ENCODE measurements at places on chromosomes 4 and X. TPM values are rescaled to one million over a fixed set of nuclear protein-coding genes. Genes with fewer than 3 reads are reported as not detected.

DNA sequence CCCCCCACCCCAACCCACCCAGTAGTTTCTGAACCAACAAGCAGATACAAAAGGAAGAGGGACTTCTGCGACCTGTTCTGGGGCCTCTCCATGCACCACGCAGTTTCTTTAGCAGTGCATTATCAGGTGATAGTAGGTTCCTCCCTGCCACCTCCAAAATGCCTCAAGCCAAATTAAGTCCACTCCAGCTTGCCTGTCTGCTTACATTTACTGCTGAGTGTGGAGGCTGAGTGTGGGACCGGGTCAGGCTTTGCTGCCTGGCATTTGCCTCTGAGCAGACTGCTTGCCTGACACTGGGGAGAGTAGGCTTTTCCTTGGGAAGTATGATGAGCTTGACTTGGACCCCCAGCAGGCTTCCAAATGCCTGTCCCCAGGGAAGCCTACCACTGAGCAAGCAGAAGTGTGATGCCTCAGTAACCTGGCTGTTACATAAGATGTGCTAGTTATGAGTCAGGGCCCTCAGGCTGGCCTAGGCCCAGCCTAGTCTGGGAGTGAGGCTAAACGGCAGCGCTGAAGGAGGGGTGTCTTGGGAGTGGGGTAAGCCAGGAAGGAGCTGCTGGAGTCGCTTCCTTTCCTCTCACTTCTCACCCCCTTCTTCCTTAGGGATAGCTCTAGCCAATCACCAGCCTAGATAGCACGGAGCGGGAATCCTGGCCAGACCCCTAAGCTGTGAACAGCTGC lies 9.0 kb downstream of the TSC22D3 start:
- H3K27me3 ChIP-seq: no peaks in the 10 kb centered on the region
- no peaks in the 10 kb centered on the region for H3K36me3 ChIP-seq
- no peaks in the 10 kb centered on the region for H3K4me1 ChIP-seq
- no peak for DNase-seq
- H3K4me3 ChIP-seq: no peak overlapping the region
- H3K27ac ChIP-seq: no peak overlapping the region

GRCh38 chr4:183139972-183140570 lies 41.0 kb downstream of the WWC2 start:
- H3K4me3 ChIP-seq: no peak overlapping the region
- DNase-seq: no peak
- no peaks in the 10 kb centered on the region for H3K27me3 ChIP-seq
- H3K36me3 ChIP-seq: no peaks in the 10 kb centered on the region
- no peak overlapping the region for H3K27ac ChIP-seq

DNA sequence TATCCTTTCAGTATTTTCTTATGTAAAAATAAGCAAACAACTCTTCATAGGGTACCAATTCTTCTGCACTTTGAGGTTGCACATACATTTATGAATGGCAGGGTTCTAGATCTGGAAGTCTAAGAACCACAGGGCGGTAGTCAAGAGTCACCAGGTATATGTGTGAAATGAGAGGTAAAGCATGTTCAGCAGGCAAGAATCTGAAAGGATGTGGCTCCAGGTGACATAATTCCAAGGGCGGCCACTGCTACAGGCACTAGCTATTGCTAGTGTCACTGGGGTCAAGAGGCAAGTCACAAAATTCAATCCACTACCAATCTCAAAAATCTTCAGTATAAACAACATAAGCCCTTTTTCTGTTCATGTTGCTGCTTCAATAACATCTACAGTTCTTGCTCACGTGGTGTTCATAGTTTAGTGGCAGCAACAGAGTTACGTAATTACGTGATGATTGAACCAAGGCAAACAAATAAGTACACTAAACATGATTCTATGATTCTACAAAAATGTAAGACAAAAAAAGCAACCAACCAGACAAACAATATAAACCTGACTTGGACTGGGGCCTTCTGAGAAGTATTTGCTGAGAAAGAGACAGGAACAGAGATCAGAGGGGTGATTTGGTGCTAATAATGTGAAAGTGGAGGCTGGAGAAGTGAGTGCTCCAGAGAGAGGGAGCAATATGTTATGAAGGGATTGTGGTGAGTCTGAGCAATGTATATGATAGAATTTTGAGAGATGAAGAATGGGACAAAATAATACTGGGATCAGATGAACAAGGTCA lies 101.7 kb downstream of the NAA11 start:
- no peak overlapping the region for H3K27ac ChIP-seq
- no peak overlapping the region for H3K4me3 ChIP-seq
- no peaks in the 10 kb centered on the region for H3K36me3 ChIP-seq
- no peaks in the 10 kb centered on the region for H3K4me1 ChIP-seq
- no peak for DNase-seq

DNA sequence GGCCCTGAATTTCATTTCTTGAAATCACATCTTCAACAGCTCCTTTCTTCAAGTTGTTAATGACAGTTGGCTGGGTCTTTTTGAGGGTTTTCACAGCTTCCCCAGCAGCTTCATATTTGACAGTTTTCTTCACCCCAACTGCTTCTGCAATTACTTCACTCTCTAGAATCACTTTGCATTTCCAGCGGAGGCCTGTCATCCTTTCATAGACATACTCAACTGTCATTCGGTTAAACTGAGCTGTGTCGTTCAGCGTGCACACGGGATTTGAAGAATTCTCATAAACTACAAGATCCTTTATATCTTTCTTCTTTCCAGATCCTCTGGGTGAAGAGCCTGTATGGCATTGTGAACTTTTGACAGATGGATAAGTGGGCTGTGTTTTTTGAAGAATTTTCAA lies 15.4 kb downstream of the UBE2A start:
- H3K4me3 ChIP-seq: no peak overlapping the region
- H3K27me3 ChIP-seq: no peaks in the 10 kb centered on the region
- peaks cover 12% of the 10 kb centered on the region for H3K36me3 ChIP-seq
- H3K27ac ChIP-seq: no peak overlapping the region
- no peaks in the 10 kb centered on the region for H3K4me1 ChIP-seq
- DNase-seq: no peak

DNA sequence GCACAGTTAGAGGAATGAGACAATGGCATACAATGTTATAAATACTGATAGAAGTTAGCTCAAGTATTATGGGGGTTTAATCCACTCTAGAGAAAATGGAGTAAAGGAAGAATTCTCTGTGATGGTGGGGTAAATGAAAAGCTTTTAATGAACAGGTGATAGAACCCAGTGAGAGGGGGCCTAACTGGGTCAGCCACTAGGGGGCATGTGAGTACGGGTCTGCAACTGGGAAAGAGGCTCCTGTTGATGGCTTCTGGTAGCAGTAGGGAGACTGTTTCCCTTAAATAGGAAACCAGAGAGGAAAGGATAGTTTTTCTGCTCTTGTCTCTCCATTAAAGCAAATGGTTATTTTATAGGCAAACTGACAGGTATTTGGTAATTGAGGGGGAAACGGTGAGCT lies 132.8 kb upstream of the GPR101 start:
- H3K36me3 ChIP-seq: no peaks in the 10 kb centered on the region
- no peak for DNase-seq
- no peaks in the 10 kb centered on the region for H3K4me1 ChIP-seq
- H3K4me3 ChIP-seq: no peak overlapping the region
- no peaks in the 10 kb centered on the region for H3K27me3 ChIP-seq
- no peak overlapping the region for H3K27ac ChIP-seq

- no peak for DNase-seq
- peak overlapping the region; percentile 85 for H3K4me3 ChIP-seq
- peak overlapping the region; percentile 68 for H3K27ac ChIP-seq
These were observed 28.1 kb upstream of the SPON2 start for GRCh38 chr4:1200425-1201035.

- H3K36me3 ChIP-seq: no peaks in the 10 kb centered on the region
- H3K27ac ChIP-seq: no peak overlapping the region
- H3K4me3 ChIP-seq: no peak overlapping the region
These were observed 951.2 kb downstream of the TECRL start for GRCh38 chr4:63458010-63458409.

DNA sequence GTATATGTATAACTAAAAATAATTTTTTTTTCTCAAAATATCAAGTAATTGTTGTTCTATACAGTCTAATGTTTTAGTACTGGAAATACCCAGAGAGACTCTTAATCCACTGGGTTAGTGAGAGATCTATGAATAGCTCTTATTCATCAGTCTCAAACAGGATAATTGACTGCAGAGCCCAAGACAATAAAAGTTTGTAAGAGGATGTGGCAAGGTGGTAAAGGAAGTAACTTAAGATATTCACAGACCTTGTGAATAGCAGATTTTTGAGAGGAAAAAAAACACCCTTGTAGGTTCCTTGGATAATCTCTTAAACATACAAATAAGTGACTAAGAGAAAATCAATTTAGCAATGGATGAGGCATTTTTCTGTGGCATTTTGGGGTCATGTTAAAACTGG lies 210.9 kb upstream of the FAM241A start:
- no peak overlapping the region for H3K4me3 ChIP-seq
- H3K36me3 ChIP-seq: no peaks in the 10 kb centered on the region
- H3K4me1 ChIP-seq: no peaks in the 10 kb centered on the region
- no peaks in the 10 kb centered on the region for H3K27me3 ChIP-seq

DNA sequence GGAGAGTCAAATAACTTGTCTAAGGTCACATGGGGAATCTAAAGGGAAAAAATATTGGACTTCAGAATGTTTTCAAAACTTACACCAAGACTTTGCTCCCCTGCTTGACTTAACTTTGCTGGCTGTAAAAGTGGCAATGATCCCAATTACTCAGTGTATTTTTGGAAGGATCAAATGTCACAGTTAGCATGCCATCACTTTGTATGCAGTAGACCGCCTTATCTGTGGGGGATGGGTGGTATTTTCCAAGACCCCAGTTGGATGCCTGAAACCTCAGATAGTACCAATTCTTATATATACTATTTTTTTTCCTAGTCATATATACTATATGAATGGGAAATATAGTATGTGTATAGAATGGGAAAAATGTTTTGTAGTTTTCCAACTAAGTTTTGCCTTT lies 53.4 kb downstream of the COL4A6 start:
- H3K4me1 ChIP-seq: no peaks in the 10 kb centered on the region
- no peak overlapping the region for H3K4me3 ChIP-seq
- H3K36me3 ChIP-seq: no peaks in the 10 kb centered on the region
- DNase-seq: no peak
- no peak overlapping the region for H3K27ac ChIP-seq
- no peaks in the 10 kb centered on the region for H3K27me3 ChIP-seq

- no peaks in the 10 kb centered on the region for H3K27me3 ChIP-seq
- H3K4me3 ChIP-seq: no peak overlapping the region
- H3K36me3 ChIP-seq: no peaks in the 10 kb centered on the region
- H3K27ac ChIP-seq: no peak overlapping the region
- no peaks in the 10 kb centered on the region for H3K4me1 ChIP-seq
These were observed 62.2 kb downstream of the RTL5 start for GRCh38 chrX:72069350-72070160.

DNA sequence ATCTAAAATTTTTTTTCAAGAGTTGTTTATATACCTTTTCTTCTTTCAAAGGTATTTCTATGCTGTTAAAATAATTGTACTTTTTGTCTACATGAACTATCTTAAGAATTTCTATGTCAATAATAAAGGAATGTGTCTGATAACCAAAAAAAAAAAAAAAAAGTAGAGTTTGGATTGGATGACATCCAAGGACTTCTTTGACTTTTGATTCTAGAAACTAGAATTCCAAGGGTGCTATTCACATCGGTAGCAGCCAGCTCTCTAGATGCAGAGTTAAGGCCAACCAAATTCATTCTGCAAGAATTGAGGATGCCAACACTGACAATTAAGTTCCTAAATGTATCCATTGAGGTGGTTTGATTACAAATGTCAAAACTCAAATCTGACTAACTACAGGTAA lies 42.0 kb upstream of the PRKG2 start:
- no peaks in the 10 kb centered on the region for H3K27me3 ChIP-seq
- no peaks in the 10 kb centered on the region for H3K4me1 ChIP-seq
- H3K36me3 ChIP-seq: no peaks in the 10 kb centered on the region
- DNase-seq: no peak
- no peak overlapping the region for H3K4me3 ChIP-seq
- no peak overlapping the region for H3K27ac ChIP-seq

GRCh38 chrX:105653891-105654290 lies 168.4 kb upstream of the NRK start:
- no peak for DNase-seq
- no peak overlapping the region for H3K27ac ChIP-seq
- no peaks in the 10 kb centered on the region for H3K4me1 ChIP-seq
- no peaks in the 10 kb centered on the region for H3K27me3 ChIP-seq
- H3K36me3 ChIP-seq: no peaks in the 10 kb centered on the region
- H3K4me3 ChIP-seq: no peak overlapping the region

- no peak overlapping the region for H3K4me3 ChIP-seq
- no peak overlapping the region for H3K27ac ChIP-seq
- no peaks in the 10 kb centered on the region for H3K36me3 ChIP-seq
- H3K4me1 ChIP-seq: no peaks in the 10 kb centered on the region
- H3K27me3 ChIP-seq: no peaks in the 10 kb centered on the region
These were observed 69.9 kb upstream of the FBXW7 start for GRCh38 chr4:152605641-152606335.

DNA sequence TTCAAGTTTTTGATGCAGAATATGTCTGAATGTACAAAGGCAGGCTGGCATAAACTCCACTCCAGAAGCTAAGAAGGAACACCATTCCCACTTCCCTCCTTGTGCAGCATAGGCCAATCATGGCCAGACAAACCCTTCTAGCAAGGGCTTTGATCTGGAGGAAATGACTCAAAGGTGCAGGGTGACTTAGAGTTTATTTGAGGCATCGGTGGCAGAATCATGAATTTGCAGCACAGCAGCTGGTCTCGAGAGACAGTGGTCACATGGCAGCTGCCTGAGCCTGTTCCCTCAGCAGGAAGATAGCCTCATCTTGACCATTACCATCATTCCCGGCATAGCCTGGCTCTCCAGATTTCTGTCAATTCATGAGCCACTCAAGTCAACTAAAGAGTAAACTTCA lies 154.5 kb downstream of the ATP10D start:
- H3K4me1 ChIP-seq: no peaks in the 10 kb centered on the region
- no peaks in the 10 kb centered on the region for H3K36me3 ChIP-seq
- H3K27ac ChIP-seq: no peak overlapping the region
- H3K4me3 ChIP-seq: no peak overlapping the region
- DNase-seq: no peak

DNA sequence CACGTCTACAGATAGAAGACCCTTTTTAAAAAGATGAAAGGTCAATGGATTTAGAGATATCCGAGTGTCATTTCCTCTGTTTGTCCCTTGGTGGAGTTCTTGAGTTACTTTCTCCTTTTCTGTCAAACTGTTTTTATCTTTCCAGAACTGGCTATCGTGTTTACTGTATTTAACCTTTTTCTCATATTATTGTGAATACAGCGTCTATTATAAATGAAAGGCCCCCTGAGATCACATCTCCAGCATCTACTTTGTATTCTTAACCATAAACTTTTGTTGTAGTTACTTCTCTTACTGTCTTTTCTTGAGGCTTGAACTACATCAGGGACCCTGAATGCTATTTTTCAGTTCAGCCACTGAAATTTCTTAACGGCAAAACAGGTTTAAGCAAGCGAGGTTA lies 4.0 kb upstream of the PCDH7 start:
- peaks cover 3% of the 10 kb centered on the region for H3K27me3 ChIP-seq
- no peak overlapping the region for H3K27ac ChIP-seq
- no peak for DNase-seq
- no peak overlapping the region for H3K4me3 ChIP-seq

CHRDL1 gene
- not detected for total RNA-seq

ITIH6 gene
- not detected for total RNA-seq

FAM9B gene
- total RNA-seq: not detected

DCAF4L1 gene
- total RNA-seq: 0.18 TPM

L1CAM gene
- 1.1 TPM for total RNA-seq

MAGEA1 gene
- not detected for total RNA-seq

TMEM33 gene
- 39.6 TPM for total RNA-seq

XAGE2 gene
- not detected for total RNA-seq

CTSO gene
- total RNA-seq: 13.9 TPM

ASB5 gene
- not detected for total RNA-seq

Data from naive thymus-derived CD4-positive, alpha-beta T cell (primary cell).